GM23338 (cell line): ENCODE measurements at places on chromosomes 7 and 10.

- no peak for DNase-seq
Observed at GRCh38 chr7:36391436-36392198, 2.0 kb downstream of the ANLN start.

DNA sequence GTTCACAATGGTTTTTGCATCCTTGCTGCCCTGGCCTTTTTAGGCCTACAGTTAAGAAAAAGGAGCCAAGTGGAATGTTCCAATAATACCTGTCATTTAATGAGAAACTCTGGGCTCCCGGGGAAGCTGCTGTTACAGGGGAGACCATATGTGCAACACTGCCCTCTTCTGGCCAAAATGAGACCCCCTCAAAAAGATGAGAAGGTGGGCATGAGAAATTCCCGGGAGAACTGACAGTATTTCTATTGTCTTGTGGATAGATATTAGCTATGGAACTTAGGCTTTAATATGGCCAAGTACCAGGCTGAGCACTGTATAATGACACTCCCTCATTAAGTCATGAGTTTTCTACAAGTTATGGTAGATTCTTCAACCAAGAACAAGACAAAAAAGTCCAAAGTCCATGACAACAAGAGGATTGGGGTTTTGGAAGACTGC, 99.4 kb downstream of the CCDC3 start:
- DNase-seq: peak; percentile 88

DNA sequence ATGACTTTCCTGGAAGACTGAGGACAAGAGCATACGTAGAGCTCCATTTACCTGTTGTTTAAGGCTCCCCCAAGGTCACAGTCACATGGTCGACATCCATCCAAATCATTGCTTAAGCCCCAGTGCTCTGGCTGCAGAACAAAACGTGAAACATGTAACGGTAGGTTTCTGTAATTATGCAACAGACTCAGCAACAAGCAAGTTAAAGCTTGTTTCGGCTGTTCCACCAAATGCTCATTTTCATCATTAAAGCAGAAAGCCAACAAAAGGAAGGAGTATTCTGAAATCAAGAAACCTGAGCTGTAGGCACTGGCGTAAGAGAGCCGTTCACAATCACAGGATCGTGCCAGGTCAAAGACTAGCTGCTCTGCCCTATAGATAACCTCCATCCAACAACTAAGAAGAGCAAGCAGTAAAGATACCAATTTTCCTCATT, 30.0 kb downstream of the LAMB1 start:
- no peak for DNase-seq

DNA sequence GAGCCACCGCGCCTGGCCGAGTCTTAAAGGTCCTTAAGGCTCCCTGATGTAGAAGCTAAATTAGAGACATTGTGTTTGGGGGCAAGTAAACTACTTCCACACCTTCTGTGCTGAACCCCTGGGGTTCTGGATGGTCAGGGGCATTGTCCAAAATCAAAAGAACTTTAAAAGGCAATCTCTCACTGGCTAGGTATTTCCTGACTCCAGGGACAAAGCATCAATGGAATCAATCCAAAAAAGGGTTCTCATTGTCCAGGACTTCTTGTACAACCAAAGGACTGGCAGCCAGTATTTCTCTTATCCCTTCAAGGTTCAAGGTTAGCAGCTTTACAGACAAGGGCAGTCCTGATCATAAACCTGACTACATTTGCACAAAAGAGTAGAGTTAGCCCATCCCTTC, 24.0 kb downstream of the SRPK2 start:
- peak; percentile 28 for DNase-seq

DNA sequence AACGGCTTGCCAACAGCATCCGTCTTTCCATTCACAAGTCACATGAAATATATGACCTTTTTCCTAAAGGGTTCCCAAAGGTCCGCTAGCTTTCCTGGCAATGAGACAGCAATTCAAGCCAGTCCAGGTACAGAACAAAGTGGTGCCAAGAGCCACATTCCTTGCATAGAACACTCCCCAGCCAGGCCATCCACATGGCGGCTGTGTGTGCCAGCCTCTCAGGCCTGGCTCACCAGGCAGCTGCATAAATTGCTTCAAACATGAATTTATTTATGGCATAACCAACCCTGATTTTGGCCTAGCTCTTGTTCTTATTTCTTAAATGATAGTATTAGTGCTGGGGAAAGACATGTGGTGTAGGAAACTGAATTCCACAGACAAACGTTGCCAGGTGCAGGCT, 63.7 kb upstream of the CREB5 start:
- no peak for DNase-seq

- DNase-seq: no peak
Observed at GRCh38 chr10:89241026-89241425, 10.5 kb downstream of the LIPA start.

- DNase-seq: peak; percentile 40
Observed at GRCh38 chr10:61465901-61466632, 12.9 kb upstream of the TMEM26 start.

DNA sequence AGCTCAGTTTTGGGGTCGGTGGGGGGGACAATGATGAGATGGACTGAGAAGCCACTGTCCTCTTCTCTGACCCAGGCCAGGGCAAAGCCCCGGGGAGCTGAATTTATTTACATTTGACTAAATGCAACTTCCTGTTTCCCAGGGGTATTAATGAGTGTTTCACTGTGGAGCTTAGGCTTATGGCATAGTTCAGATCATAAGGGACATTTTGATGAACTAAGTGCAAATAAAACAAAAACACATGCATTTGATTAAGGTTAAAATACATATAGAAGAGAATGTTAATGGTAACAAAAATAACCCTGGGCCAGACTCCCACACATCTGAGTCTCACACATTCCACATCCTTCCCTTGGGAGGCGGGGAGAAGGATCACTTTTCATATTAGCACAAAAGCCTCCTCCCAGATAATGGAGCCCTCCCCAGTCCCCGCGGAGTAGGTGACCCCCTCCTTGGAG, 320.6 kb downstream of the FRMD4A start:
- peak; percentile 38 for DNase-seq

- DNase-seq: no peak
Observed at GRCh38 chr10:11334436-11334835, 277.0 kb downstream of the USP6NL start.

- DNase-seq: no peak
Observed at GRCh38 chr7:37421861-37422500, 26.7 kb downstream of the ELMO1 start.

DNA sequence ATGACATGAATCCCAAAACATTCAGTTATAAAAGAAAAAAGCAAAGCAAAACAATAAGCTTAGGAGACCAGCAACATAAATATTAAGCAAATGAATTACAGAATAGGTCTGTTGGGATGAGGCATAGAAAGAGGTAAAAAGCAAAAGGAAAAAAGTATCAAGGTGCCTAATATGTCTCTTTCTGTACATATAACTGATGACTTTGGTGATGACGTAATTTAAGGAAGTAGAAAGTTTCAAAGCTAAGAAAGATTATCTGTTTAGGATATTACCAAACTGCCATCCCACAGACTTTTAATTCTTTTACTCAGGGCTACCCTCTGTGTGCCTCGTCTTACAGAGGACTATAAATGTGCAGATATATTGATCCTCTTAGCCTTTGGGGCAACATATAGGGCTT, 1066.5 kb downstream of the SORCS3 start:
- no peak for DNase-seq

DNA sequence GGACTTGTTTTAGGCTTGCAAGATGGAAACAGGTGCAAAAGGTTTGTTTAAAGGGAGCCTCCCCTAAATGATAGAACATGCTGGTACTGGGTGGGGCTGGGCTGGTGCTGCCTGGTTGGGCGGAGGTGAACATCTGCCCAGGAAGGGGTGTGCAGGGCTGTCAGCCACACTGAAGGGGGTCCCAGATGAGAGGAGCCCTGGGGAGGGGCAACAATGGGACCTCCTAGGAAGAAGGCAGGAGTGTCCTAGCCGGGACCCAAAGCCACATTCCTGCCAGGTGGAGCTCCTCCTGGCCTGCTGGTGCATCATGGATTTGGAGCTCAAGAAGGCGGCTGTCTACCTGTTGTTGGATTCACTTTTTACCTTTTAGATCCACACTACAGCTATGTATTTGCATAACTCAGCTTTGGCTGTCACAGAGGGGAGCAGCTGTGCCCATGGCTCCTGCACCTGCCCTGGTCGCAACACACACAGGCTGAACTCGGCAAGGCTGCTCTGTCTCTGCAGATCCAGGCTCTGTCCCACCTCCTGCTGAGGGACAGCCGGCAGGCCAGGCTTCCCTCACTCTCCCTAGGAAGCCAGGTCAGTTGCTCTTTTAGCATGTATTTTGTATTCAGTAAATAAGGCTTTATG, 59.9 kb downstream of the ADARB2 start:
- no peak for DNase-seq

GRCh38 chr10:29876008-29876555, 183.3 kb downstream of the JCAD start:
- DNase-seq: no peak

DNA sequence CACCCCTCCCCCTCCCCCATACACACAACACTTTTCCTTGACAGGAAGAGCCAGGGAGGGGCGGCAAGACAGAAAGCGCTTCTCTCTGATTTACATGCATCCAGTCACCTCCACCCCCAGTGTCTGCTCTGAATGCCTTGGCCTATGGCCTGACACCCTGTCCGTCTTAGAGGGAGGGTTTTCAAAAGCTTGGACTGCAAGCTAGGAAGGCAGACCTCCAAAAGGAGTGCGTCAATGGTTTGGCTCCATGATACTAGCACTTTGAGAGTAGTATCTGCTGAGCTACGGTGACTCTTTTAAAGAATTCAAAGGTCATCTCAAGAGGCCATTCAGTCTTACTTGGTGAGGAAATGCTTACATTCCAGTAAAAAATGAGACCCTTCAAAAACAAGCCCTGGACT, 20.3 kb upstream of the PAX2 start:
- peak; percentile 58 for DNase-seq

- no peak for DNase-seq
Observed at GRCh38 chr7:119685906-119686305, 587.1 kb upstream of the KCND2 start.

- no peak for DNase-seq
Observed at GRCh38 chr10:79985481-79986072, 36.7 kb upstream of the SFTPD start.

GRCh38 chr10:71970331-71970730, 6.1 kb downstream of the CHST3 start:
- peak; percentile 89 for DNase-seq

- no peak for DNase-seq
Observed at GRCh38 chr7:158432369-158433341, 155.0 kb downstream of the PTPRN2 start.

- DNase-seq: no peak
Observed at GRCh38 chr7:46850563-46851330, 731.2 kb downstream of the TNS3 start.

GRCh38 chr7:157590526-157590925, 253.7 kb downstream of the DNAJB6 start:
- no peak for DNase-seq

DNA sequence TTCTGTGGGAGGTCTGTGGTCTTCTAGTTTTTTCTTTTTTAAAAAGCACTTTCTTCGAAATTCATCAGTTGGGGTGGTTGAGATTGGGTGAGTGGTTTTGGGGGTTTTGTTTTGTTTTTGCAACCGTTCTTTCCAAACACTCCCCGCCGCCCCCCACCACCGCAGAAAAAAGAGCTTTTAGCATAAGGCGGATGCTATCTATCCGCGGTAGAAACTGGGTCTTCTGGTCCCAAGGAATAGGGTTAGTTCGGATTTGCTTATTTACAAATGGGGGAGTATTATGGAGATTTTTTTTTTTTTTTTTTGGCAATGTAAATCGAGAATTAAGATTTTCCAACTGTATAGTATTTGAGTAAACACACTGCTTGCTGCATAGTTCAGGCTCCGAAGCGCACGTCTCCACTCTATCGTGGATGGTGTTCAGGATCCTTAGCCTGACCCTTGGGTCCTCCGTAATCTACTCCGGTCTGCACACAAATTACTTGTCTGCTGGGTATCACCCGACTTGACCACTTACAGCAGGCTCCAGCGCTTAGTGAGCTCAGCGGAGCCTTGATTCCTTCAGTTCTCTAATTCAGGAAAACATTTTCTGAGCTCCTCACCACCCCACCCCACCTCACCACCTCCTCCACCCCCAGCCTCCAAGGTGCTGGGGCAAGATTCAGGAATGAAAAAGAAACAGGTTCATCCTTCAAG, 757 bp upstream of the NRCAM start:
- DNase-seq: peak; percentile 34

- no peak for DNase-seq
Observed at GRCh38 chr7:96527133-96527827, 182.4 kb downstream of the SEM1 start.

GRCh38 chr10:5774987-5775620, 38.1 kb downstream of the GDI2 start:
- DNase-seq: no peak

DNA sequence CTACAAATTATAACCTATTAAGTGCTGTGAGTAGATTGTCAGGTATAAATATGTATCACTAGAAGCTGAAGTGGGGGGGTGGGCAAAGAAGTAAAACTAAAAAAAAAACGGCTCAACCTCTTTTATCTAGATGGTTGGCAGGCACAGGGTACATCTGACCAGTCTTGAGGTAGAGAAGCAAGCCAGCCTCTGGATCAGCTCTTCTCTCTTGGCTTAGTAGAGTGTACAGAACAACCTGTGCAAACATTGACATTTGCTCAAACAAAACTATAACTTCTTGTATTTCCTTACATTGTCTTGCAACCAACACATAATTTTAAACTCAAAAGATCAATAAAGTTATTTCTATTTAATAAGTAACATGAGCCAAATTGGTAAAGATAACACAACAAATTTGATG, 25.6 kb downstream of the DNA2 start:
- DNase-seq: no peak

GRCh38 chr10:1696106-1696505, 41.2 kb downstream of the ADARB2 start:
- DNase-seq: no peak

DNA sequence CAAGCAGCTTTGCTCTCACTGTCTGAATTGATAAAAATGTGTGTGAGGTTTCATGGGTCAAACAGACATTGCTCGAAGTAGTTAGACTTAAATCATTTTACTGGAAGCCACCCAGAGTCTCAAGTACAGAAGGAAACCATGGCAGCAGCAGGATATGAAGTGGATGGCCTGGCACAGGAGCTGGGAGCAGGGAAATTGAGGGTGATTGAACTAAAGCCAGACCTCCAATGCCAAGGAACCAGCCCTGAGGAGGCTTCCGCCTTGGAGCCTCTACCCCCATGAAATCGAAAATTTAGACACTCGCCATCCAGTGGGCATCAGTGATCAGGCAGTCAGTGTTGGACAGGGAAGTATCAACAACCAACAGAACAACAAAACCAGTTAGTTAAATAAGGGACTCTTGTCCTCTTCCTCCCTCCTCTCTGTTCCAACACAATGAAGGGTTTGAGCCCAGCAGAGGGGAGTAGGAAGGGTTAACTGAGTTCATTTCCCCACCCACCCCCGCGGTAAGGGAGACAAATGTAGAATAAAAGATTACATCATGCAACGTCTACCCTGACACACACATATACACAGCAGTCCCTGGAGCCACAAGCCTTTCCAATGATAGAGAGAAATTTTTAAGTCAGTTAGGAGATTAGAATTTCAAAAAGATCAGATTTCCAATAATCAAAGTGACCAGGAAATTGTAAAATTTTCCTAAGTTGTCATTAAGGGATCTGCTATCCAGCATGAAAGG, 156.3 kb downstream of the SLC16A9 start:
- DNase-seq: peak; percentile 11
